ENCODE measurements at places on chromosomes 6 and 20.
A peak's percentile ranks its signal among the peaks of the same experiment; 100 is the strongest.

- H3K4me3 ChIP-seq = no peak overlapping the region
- no peak overlapping the region for H3K27ac ChIP-seq
- H3K27me3 ChIP-seq = no peaks in the 10 kb centered on the region
- no peaks in the 10 kb centered on the region for H3K36me3 ChIP-seq
- peaks cover 28% of the 10 kb centered on the region for H3K4me1 ChIP-seq
- DNase-seq = no peak
Measured at GRCh38 chr6:25332655-25333071, 53.5 kb downstream of the CARMIL1 start.

GRCh38 chr20:58001381-58001780, 227.1 kb downstream of the ANKRD60 start:
- no peak for DNase-seq
- H3K27ac ChIP-seq = no peak overlapping the region
- H3K4me1 ChIP-seq = peaks cover 10% of the 10 kb centered on the region
- H3K27me3 ChIP-seq = peaks cover 9% of the 10 kb centered on the region
- H3K4me3 ChIP-seq = no peak overlapping the region

DNA sequence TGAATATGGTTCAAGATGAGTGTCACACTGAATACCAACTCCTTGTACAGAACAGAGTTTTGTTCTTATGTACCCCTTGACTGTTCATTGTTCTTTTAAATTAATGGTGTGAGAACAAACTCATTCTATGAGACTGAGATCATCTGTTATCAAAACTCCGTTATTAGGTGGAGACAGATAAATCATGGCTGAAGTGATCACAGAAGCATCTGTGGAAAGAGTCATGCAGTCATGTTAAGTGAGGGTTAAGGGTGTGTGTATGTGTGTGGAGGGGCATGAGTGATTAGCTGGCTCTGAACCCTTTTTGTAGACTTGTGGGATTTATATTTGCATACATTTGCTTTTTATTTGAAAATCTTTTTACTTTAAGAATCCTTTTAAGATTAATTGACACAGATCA, 24.7 kb downstream of the ADGRG6 start:
- H3K36me3 ChIP-seq = no peaks in the 10 kb centered on the region
- H3K27ac ChIP-seq = no peak overlapping the region
- DNase-seq = no peak
- no peak overlapping the region for H3K4me3 ChIP-seq
- H3K27me3 ChIP-seq = no peaks in the 10 kb centered on the region

GRCh38 chr6:56378966-56379585, 131.7 kb upstream of the COL21A1 start:
- H3K27me3 ChIP-seq = no peaks in the 10 kb centered on the region
- H3K36me3 ChIP-seq = peaks cover 4% of the 10 kb centered on the region
- no peak overlapping the region for H3K4me3 ChIP-seq
- DNase-seq = no peak
- H3K27ac ChIP-seq = no peak overlapping the region

GRCh38 chr6:24031496-24031895, 94.5 kb upstream of the NRSN1 start:
- H3K36me3 ChIP-seq = peaks cover 4% of the 10 kb centered on the region
- DNase-seq = no peak
- no peaks in the 10 kb centered on the region for H3K27me3 ChIP-seq
- H3K4me3 ChIP-seq = no peak overlapping the region

GRCh38 chr6:14734416-14735340, 511.2 kb upstream of the JARID2 start:
- no peaks in the 10 kb centered on the region for H3K27me3 ChIP-seq
- no peak overlapping the region for H3K4me3 ChIP-seq
- no peak overlapping the region for H3K27ac ChIP-seq
- peaks cover 43% of the 10 kb centered on the region for H3K4me1 ChIP-seq

DNA sequence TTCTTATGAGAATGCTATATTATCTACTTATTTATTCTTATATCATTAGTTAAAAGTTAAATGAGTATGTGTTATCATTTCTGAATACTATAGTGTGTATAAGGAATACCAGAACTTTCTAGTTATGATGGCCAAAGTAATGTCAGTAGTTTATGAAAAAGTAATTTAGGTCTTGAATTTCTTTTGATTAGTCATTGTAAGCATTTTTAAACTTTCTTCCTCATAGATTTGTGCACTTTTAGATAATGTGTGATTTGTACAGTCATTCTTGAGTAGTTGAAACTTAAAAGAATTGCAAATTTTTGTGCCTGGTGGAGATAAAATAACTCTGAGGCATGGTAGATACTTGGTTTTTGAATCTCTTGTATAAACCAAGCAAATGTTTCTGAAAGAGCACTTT, 311.3 kb downstream of the CDKAL1 start:
- H3K27ac ChIP-seq = no peak overlapping the region
- H3K4me3 ChIP-seq = no peak overlapping the region
- no peak for DNase-seq
- H3K27me3 ChIP-seq = no peaks in the 10 kb centered on the region

DNA sequence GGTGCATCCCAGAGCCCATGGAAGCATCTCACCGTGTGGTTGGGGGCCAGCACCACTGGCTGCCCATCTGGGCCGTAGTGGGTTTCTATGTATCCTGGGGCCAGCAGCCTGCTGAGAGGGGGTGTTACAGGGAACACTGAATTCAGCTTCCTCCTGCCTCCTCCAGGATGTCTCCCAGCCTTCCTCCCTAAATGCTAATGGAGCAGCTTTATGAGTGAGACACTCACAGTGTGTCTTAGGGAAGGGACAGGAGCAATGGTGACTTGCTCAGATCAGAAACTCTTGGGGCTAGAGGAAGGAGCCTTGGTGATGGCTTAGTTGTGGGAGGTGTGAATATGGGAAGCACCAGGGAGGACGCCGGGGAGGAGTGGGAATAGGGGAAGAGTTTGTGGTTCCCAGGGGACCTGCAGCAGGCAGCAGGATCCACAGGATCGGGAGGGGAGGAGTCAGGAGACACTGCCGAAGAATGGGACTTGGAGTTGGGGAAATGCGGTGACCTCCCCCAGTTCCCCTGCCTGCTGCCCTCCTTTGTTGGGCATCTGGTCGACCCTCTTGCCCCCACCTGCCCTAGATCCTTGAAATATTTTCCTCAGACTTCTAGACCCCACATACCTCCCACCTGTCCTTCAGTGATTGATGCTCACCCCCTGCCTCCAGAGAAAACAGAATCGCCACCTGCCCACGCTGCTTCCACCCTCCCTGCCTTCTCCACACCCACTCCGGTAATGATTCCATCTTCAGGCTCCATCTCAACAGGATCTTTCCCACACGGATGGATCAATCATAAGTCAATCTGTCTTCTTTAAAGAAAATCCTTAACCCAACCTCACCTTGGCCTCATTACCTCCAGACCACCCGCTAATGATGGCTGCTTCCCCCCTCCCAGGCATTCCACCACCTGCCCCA, 6.6 kb downstream of the ADAM33 start:
- peaks cover 12% of the 10 kb centered on the region for H3K4me1 ChIP-seq
- DNase-seq = no peak
- H3K27me3 ChIP-seq = peaks cover 51% of the 10 kb centered on the region

DNA sequence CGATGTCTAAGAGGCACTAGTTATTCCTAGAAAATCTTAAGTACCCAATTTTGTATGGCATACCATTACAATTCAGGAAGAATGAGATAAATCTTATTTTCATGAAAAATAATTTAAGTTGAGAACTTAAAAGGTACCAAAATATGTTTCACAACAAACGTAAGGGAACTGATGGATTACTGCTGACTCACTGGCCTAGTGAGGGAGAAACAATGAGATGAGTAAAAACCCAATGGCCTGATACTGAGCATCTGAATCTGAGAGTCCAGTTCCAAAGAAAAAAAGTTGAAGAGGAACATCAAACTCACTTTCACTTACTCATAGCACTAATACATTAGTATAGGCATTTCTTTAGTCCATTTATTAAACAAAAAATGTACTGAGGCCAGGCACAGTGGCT, 56.0 kb downstream of the MDN1 start:
- no peak for DNase-seq
- H3K27me3 ChIP-seq = no peaks in the 10 kb centered on the region
- H3K4me3 ChIP-seq = no peak overlapping the region
- H3K27ac ChIP-seq = no peak overlapping the region
- peaks cover 28% of the 10 kb centered on the region for H3K36me3 ChIP-seq
- no peaks in the 10 kb centered on the region for H3K4me1 ChIP-seq

DNA sequence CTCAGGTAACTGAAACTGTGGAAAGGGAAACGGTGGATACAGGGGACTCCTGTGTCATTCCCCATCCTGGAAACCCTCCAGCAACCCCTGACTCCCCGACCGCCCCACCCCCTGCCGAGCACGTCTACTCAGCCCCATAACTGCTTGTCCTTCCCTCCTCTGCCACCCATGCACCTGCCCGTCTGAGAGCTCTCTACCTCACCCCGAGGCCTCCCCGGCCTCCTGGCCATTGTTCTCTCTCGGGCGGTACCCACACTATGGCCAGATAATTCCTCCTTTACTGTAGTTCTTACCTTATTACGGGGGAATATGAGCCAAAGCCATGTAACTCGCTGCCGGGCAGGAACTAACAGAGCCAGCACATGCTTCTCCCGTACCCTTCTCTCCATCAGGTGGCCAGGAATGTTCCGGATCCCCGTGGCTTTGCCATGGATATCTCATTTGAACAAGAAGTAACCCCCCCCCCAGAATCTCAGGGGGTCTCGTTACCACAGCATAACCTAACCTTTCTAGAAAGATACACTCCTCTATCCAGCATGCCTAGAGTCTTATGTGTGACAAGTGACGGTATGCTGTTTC, 4.8 kb upstream of the IRF4 start:
- H3K4me3 ChIP-seq = no peak overlapping the region
- peaks cover 88% of the 10 kb centered on the region for H3K27me3 ChIP-seq
- H3K4me1 ChIP-seq = no peaks in the 10 kb centered on the region
- H3K27ac ChIP-seq = no peak overlapping the region
- no peaks in the 10 kb centered on the region for H3K36me3 ChIP-seq
- peak; percentile 32 for DNase-seq

DNA sequence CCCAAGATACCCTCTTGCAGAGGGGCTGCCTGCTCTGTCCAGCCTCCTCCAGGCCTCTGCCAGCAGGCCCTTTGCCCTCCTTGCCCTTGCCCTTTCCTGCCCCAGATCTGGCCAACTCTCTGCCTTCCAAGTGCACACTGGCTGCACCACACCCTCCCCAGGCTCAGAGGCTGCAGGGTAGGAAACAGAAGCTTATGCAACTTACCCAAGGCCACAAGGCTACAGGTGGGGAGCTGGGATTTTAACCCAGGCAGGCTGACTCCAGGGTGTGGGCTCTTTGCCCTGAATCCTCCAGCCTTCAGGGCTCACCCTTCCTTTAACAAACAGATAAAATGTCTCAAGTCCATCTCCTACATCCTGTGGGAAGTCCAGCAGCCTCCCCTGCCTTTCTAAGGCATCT, 14.5 kb upstream of the TRAF3IP2 start:
- H3K27me3 ChIP-seq = peaks cover 2% of the 10 kb centered on the region
- peaks cover 17% of the 10 kb centered on the region for H3K4me1 ChIP-seq
- no peaks in the 10 kb centered on the region for H3K36me3 ChIP-seq
- H3K4me3 ChIP-seq = no peak overlapping the region
- DNase-seq = no peak
- no peak overlapping the region for H3K27ac ChIP-seq

DNA sequence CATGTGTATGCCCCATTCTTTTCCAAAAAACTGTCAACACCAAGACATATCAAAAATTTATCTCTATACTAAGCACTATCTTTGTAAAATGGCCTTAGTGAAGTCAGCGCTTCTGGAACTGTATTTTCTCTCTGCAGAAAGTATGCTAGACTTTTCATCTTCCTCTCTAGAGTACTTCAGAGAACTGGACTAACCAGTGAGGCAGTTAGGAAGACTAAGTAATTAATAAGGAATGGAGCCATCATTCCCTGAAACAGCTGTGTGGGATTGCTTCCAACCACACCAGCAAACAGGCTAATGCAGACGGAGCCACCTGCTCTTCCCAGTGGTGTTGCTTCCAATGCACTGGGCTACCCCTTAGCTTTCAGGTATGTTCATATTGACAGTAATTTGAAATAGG, 169.1 kb upstream of the FUT9 start:
- no peak overlapping the region for H3K27ac ChIP-seq
- H3K4me3 ChIP-seq = no peak overlapping the region
- no peak for DNase-seq
- H3K27me3 ChIP-seq = no peaks in the 10 kb centered on the region
- no peaks in the 10 kb centered on the region for H3K4me1 ChIP-seq
- no peaks in the 10 kb centered on the region for H3K36me3 ChIP-seq

DNA sequence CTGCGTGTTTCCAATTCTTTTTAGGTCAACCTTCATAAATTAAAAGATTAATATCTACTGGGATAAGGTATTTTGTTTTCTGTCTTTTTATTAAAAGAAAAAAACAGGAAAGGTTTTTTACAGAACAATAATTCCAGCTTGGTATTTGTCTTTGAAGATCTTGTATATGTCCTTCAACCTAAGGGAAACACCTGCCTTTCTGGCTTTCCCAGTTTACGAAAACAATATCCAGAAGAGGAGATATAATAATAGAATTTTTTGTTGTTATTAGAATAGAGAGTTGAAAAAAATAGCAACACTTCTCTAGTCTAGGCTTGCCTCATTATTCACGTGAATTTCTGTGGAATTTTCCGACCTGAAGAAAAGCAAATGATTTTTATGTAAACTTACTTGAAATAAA, 37.9 kb upstream of the CCN2 start:
- H3K4me3 ChIP-seq = no peak overlapping the region
- H3K27ac ChIP-seq = no peak overlapping the region
- no peaks in the 10 kb centered on the region for H3K4me1 ChIP-seq
- H3K36me3 ChIP-seq = no peaks in the 10 kb centered on the region
- DNase-seq = no peak

DNA sequence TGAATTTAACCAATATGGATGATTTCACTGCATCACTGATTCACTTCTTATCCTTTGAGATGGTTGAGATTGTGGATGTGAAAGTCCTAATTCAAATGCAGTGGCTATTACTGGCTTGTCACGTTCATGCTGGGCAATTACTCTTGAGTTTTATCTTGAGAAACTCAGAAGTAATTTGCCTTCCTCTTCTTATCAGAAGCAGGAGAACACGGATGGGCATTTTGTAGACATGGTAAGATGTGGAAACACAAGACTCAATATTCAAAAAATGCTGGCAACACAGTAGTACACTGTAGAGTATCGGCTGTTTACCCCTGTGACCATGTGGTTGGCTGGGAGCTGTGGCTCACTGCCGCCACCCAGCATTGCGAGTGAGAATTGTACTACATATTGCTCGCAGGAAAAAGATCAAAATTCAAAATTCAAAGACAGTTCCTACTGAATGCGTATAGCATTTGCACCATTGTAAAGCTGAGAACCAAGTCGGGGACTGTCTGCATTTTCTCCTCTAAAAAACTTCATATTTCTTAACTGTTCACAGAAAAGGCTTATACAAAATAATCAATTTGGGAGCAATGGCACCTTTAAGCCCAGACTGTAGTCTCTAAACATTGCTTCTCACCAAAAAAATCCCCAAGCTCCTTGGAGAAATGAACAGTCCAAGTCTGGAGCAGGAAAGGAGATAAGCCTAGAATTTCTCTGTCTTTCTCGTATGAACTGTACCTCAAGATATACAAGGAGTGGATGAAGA, 61.9 kb upstream of the ELOVL5 start:
- H3K4me3 ChIP-seq = no peak overlapping the region
- no peak for DNase-seq
- no peaks in the 10 kb centered on the region for H3K4me1 ChIP-seq
- no peak overlapping the region for H3K27ac ChIP-seq
- no peaks in the 10 kb centered on the region for H3K27me3 ChIP-seq
- H3K36me3 ChIP-seq = no peaks in the 10 kb centered on the region

- no peak for DNase-seq
- H3K36me3 ChIP-seq = no peaks in the 10 kb centered on the region
- H3K4me1 ChIP-seq = peaks cover 17% of the 10 kb centered on the region
- H3K27ac ChIP-seq = no peak overlapping the region
- peaks cover 27% of the 10 kb centered on the region for H3K27me3 ChIP-seq
Measured at GRCh38 chr6:170011204-170012036, 260.0 kb downstream of the ERMARD start.

All from type B pancreatic cell (in vitro differentiated cells).